ENCODE measurements at places on chromosomes 12 and 14.

- no peak for DNase-seq
Observed at GRCh38 chr12:102484017-102484416, 3.7 kb upstream of the IGF1 start.

DNA sequence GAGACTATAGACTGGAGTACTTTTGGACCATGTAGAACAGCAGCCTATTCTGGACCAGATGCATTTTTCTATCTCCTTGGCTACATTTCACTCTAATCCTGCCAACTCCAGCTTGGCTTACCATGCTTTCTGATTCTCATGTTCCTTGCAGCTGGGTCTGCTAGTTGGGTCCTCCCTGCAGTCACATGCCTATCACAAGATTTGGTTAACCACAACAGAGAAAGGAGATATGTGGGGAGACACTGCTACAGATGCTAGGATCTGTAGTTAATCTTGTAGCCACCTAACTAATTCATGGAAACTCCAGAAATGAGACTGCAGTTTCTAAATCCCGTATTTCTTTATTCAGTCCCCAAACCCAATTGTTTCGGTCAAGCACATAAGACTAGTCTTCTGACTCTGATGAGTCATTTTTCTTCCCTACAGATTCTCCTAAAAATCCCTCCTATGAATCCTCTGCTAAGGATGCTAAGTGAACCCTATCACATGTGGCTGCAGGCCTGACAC, 410.6 kb downstream of the DAD1 start:
- DNase-seq: no peak

GRCh38 chr14:30623412-30624131, 1.5 kb downstream of the SCFD1 start:
- no peak for DNase-seq

- DNase-seq: peak; percentile 26
Observed at GRCh38 chr12:1797011-1797901, 23.1 kb upstream of the LRTM2 start.

GRCh38 chr12:97292588-97292987, 170.0 kb upstream of the RMST start:
- no peak for DNase-seq

GRCh38 chr14:99432485-99432884, 48.2 kb downstream of the SETD3 start:
- no peak for DNase-seq

DNA sequence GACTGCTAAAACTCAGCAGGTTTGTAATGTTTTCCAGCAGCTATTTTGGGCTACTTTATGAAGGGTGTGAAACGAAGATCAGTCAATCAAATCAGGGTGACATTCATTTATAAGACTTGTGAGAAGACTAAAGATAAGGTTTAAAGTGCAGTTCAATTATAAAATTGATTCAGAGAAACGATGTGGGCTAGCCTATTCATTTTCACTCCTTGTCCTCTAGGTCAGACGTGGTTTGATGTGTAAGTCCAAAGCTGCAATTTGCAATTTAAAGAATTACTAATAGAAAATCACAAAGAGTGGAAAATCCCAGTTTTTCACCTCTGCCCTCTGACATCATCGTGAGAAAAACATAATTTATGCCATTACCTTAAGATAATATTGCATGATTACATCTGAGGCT, 243.5 kb upstream of the NOVA1 start:
- peak; percentile 20 for DNase-seq

- DNase-seq: no peak
Observed at GRCh38 chr14:59776468-59776867, 94.1 kb downstream of the RTN1 start.

DNA sequence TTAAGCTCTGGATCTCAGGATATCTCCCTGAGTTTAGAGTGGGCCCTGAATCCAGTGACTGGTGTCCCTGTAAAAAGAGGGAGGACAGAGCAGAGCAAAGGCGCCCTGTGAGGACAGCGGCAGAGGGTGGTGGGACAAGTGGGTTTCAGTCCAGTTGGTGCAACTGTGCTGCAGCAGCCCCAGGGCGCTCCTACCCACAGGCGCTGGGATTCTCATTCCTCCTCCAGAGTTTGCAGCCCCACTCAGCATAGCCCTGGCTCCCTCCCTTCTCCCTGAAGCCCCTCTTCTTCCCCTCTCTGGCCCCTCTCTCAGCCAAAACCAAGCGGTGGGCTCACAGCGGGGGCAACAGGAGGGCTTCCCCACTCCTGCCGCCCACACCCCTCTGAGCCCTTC, 1.6 kb downstream of the TMEM179 start:
- DNase-seq: no peak

DNA sequence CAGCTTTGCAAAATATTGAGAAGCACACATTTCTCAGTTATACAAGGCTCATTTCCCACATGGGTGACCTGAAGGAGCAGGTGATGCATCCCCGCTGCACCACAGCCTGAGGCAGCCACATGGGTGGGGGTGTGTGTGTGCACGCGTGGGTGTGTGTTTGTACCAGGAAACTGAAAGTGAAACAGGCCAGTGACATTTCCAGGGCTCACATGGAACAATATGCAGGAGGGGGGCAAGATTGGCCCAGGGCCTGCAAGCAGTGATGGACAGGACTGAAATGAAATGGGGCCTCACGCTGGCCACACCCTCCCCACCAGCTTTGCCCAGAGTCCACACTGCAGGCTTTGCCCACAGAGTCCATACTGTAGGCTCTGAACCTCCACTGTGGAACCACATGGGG, 154.2 kb upstream of the PARP11 start:
- no peak for DNase-seq
